ENCODE measurements at places on chromosomes 6 and 20.
A peak's percentile ranks its signal among the peaks of the same experiment; 100 is the strongest.

DNA sequence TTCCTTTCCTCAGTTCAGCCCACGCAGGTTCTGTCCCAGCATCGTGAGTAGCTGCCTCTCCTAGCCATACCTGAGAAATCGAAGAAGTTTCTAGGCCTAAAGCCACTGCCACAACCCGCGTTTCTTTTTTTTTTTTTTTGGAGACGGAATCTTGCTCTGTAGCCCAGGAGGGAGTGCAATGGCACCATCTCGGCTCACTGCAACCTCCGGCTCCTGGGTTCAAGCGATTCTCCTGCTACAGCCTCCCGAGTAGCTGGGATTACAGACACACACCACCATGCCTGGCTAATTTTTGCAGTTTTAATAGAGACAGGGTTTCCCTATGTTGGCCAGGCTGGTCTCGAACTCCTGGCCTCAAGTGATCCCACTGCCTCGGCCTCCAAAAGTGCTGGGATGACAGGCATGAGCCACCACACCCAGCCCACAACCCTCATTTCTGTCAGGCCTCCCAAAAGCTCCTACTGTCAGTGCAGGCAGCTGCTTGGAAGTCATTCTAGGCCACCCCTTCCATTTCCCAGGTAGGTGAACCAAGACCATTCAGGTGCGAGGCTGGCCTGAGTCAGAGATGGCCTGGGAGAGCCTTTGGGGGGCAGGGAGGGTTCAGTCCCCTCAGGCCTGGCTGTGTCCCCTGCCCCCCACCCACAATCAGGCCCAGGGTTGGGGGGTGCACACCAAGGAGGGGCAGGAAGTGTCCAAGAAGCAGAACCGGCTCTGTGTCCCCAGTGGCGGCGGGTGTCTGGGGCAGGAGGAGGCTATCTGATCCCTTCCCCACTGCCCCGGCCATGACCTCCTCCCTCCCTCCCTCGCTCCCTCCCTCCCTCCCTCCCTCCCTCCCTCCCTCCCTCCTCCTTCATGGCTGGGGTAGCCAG is 47.2 kb downstream of the NOL4L start:
- peak overlapping the region; percentile 84 for H3K4me3 ChIP-seq
- peak; percentile 30 for DNase-seq
- H3K4me1 ChIP-seq: peaks cover 47% of the 10 kb centered on the region

- H3K4me1 ChIP-seq: peaks cover 17% of the 10 kb centered on the region
- DNase-seq: no peak
- peaks cover 6% of the 10 kb centered on the region for H3K36me3 ChIP-seq
Observed at GRCh38 chr6:139161817-139162284, 27.0 kb downstream of the HECA start.

DNA sequence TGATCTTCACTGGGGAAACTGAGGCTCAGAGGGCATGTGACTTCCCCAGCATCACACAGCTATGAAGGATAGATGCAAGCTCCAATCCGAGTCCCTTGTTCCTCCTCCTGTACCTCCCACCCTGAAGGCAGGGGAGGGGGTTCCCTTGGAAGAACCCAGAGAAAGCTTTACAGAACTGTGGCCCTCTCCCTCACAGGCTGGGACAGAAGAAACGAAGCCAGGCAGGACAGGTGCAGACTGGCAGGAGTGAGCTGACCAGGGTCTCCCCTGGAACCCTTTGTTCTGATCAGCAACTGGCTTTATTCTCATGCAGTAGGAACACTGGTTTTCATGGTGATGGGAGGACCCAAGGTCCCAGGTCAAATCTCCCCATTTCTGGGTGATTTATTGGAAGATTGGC is 90.2 kb downstream of the TMEM242 start:
- no peaks in the 10 kb centered on the region for H3K36me3 ChIP-seq
- H3K4me3 ChIP-seq: no peak overlapping the region
- no peak overlapping the region for H3K27ac ChIP-seq
- peaks cover 28% of the 10 kb centered on the region for H3K4me1 ChIP-seq

GRCh38 chr6:46998436-46999017 is 43.6 kb downstream of the ADGRF1 start:
- no peak overlapping the region for H3K27ac ChIP-seq
- no peaks in the 10 kb centered on the region for H3K4me1 ChIP-seq
- no peaks in the 10 kb centered on the region for H3K36me3 ChIP-seq

- no peaks in the 10 kb centered on the region for H3K36me3 ChIP-seq
- no peaks in the 10 kb centered on the region for H3K27me3 ChIP-seq
- DNase-seq: no peak
- H3K4me3 ChIP-seq: no peak overlapping the region
- H3K4me1 ChIP-seq: peaks cover 10% of the 10 kb centered on the region
Observed at GRCh38 chr20:44074252-44075151, 112.5 kb downstream of the JPH2 start.
